ENCODE measurements at places on chromosomes 2 and 18. TPM values are rescaled to one million over a fixed set of nuclear protein-coding genes. Genes with fewer than 3 reads are reported as not detected.

Gene AFF3
- total RNA-seq: not detected

Gene IL36RN
- total RNA-seq: 0.21 TPM

Gene GREB1
- total RNA-seq: 2.6 TPM

Gene GRB14
- total RNA-seq: 4.5 TPM

Gene RNF144A
- total RNA-seq: 8.1 TPM

Gene VWA3B
- total RNA-seq: 0.33 TPM

Gene LDAH
- total RNA-seq: 14.4 TPM

Gene HOXD4
- 0.67 TPM for total RNA-seq

Gene PLGLB2
- total RNA-seq: 0.23 TPM

Gene ATG16L1
- 39.9 TPM for total RNA-seq

Gene SERPINE2
- total RNA-seq: 174 TPM

Gene FNDC4
- 3.7 TPM for total RNA-seq

Gene BCL2L11
- 9.1 TPM for total RNA-seq

Gene SPOPL
- total RNA-seq: 7.9 TPM

Gene ESCO1
- total RNA-seq: 9.2 TPM

Gene NT5C1B
- total RNA-seq: not detected

Measured in A549 treated with Mapracorat at 1 μM for 4 hours (cell line).